Activated T-cell treated with anti-CD3 and anti-CD28 coated beads for 1 hour (primary cell): ENCODE measurements at places on chromosomes 13 and 19.

- DNase-seq, result no peak
These were observed 2.6 kb downstream of the CSNK1A1L start for GRCh38 chr13:37102896-37103295.

DNA sequence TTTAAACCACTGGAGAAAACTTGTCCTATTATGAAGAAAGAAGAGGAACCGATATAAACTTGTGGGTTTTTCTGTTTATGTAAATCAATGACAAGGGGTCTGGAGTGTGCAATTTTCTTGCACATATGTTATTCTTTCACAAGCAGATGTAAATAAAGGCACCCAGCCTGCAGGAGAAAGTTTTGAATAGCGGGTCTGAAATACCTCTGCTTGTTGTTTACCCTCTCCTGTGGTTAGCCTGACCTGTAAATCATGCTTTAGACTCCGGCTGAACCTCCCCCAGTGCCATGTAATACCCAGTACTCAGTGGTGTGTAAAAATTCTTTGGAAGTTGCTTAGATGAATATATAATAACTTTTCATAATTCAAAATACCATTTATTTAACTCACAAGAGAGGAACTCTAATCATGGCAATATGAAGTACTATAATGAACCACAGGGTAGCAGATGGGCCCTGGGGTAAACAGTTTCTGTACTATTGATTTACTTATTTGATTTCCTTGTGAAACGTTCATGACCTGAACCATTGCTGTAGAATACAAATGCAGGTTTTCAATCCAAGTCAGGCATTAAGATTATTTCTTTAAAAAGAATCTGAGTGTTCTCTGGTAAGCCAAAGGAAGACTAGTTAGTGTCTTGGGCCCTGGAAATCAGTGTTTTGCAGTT is 245.1 kb downstream of the LMO7 start:
- no peak for DNase-seq

DNA sequence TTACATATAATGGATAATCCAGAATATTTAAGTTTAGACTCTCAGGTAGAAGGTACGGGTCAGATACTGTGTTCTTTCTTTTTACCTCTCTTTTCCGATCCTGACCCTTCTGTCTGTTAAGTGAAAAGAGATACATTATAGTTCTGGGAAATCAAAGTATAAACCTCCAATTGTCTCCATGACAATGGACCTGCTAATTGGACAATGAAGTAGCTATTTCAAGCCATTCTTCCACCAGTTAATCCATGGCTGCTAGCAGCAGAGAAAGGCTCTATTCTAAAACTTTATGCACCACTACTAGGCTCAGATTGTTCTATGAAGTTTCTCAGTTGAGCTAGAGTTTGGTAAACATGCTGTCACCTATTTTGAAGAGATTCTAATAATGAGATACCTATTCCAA is 8.3 kb upstream of the NBEA start:
- no peak for DNase-seq

GRCh38 chr13:24232474-24232873 is 72.0 kb downstream of the SPATA13 start:
- no peak for DNase-seq

DNA sequence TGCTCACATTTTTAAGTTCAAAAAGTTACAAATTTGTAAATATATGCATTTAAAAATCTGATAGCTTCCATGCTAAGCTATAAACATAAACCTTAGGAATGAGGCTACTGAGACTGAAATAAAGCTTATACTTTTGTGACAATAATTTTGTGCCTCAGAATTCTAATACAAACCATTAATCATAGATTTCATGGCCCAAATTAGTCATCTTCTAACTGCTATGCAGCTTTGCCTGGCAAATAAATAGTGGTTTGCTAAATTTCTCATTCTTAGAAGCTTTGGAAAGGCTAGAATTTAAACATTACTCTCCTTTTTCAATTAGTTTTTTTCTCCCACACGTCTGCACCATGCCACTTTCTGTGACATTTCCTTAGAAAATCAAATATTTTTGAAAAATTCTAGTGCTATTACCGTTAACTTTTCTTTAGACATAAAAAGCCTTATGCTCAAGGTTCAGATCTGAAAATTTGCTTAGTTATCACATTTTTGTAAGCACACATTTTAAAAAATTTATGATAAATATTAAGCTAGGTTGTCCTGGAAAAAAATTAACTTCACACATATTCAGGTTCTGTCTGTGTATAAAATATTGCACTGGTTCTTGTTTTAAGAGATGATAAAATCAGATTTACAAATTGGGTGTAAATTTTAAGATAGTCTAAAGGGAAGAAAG is 46.9 kb downstream of the FNDC3A start:
- DNase-seq, result no peak

DNA sequence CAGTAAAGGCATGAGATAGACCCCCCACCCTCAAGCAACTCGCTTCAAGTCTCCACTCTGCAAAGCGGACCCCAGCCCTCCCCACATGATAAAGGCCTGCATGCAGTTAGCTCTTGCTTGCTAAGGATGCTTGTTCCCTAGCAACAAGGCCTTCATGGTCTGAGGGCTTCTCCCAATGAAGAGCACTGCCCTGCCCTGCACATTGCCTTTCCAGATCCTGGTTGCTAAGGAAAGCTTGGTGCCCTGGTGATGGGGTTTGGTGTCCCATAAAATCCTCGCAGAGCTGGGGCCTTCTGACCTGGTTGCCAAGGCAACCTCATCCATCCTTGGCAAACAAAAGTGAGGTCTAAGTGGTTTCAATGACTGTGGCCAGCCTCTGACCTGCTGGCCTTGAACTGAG is 6.0 kb downstream of the DBP start:
- no peak for DNase-seq
